ENCODE measurements at places on chromosomes 2 and 18.

- no peak for DNase-seq
Observed at GRCh38 chr2:219278655-219279150, 463 bp upstream of the DNAJB2 start.

DNA sequence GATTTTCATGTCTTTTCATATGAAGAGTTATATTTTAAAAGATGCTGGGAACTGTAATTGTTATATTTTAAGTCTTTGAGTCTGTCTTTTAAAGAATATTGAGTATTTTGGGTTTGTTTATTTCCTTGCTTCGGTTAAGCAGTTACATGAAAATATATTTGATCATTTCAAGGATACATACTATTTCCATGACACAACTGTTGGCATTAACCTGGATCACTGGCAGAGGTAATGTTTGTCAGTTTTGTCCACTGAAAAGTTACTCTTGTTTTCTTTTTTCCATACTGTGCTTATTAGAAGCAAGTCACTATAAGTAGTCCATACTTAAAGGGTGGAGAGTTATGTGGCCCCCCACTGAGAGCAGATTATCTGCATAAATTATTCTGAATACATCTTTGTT is 1142.0 kb upstream of the TMEFF2 start:
- no peak for DNase-seq

DNA sequence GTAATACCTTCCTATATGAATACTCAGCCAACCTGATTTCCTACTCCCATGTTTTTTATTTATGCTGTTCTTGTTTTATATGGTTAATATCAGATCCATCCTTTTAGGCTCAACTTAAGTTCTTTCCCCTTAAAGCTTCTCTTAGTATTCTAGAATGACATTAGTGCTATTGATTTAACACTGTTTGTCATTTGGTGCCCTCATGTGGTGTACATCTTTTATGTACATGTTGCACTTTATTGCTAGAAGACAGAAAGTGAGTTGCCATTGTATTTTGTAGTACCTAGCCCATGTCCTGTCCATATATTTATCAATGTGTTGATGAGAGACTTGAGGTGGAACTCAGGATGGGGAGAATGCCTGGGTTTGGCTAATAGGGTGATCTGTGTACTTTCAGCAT is 2.5 kb downstream of the HTRA2 start:
- DNase-seq: no peak

DNA sequence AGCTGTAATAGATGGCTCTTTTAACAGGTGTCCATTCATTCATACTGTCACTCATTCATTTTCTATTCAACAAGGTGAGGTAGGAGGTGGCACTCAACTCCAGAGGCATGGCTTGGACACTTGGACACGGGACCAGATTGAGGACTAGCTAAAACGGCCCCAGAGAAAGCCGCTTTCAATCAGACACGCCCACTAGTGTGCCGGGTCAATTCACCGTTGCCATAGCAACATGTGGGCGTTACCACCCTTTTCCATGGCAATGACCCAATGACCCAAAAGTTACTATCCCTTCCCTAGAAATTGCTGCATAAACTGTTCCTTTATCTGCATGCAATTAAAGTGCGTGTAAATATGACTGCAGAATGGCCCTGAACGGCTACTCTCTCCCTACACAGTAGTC is 49.2 kb upstream of the LGALSL start:
- DNase-seq: no peak

DNA sequence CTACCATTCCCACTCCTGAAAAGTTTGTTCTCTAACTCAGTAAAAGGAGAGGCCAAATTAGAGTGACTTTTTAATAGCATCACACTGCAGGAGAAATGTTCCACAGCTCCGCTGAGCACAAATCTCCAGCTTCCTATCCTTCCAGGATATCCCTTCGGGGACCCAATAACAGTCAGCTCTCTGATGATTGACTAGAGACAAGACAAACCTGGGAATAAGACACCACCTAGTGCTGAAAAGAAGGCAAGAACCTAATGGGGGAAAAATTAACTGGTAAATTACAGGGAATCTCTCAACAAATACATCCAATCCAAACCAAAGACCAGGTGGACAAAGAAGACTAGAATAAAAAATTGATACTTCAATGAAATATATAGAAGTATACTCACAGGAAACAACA is 977.1 kb upstream of the SOX11 start:
- DNase-seq: no peak

DNA sequence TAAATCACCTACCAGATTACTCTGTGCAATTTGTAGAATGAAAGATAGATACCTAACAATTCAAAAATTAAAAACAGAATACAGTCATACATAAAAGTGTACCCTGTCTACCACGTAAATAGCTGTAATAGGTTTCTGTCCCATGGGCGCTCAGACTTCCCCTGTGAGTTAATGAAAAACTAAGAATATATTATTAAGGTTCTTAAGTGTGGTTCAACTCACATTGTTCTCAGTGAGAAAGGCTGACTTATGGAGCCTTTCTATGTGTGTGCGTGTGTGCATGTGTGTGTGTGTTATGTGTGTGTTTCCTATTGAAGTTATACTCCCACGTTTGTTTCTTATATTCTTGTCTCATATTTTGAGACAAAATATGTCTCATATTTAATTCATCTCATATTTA is 114.6 kb upstream of the CD302 start:
- no peak for DNase-seq

- no peak for DNase-seq
Observed at GRCh38 chr18:79741362-79741700, 56.4 kb upstream of the KCNG2 start.

DNA sequence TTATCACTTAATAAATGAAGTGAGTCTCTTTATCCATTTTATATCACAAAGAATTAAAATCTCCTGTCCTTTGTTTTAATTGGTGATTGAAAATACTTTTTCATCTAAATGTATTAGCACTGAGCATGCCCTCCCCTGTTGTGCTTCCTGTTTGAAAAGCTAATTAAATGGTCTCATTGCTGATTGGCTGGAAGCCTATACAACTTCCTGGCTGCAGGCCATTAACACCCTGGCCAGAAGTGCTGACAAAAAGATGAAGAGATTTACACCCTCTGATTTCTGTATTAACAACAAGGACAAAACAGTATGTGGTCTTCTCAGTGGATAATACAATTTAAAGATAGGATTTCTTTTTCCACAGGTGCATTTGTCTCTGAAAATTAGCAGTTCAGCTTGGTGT is 548.0 kb downstream of the DCC start:
- DNase-seq: no peak

- DNase-seq: no peak
Observed at GRCh38 chr2:169961911-169962310, 134.7 kb downstream of the UBR3 start.

GRCh38 chr2:23452853-23453420 is 68.0 kb downstream of the KLHL29 start:
- DNase-seq: no peak

- no peak for DNase-seq
Observed at GRCh38 chr2:30692829-30693275, 114.4 kb downstream of the CAPN13 start.

DNA sequence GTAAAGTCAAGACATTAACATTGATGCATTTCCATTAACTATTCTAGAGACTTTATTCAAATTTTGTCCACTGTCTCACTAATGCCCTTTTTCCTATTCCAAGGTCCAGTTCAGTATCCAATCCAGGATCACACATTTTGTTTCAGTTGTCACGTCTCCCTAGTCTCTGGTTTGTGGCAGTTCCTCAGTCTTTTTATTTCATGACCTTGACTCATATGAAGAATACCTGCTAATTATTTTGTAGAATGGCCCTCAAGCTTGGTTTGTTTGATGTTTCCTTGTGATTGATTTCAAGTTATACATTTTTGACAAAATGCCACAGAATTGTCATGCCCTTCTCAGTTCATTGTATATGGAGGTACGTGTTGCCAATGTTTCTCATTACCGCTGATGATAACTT is 145.2 kb downstream of the FHOD3 start:
- no peak for DNase-seq

DNA sequence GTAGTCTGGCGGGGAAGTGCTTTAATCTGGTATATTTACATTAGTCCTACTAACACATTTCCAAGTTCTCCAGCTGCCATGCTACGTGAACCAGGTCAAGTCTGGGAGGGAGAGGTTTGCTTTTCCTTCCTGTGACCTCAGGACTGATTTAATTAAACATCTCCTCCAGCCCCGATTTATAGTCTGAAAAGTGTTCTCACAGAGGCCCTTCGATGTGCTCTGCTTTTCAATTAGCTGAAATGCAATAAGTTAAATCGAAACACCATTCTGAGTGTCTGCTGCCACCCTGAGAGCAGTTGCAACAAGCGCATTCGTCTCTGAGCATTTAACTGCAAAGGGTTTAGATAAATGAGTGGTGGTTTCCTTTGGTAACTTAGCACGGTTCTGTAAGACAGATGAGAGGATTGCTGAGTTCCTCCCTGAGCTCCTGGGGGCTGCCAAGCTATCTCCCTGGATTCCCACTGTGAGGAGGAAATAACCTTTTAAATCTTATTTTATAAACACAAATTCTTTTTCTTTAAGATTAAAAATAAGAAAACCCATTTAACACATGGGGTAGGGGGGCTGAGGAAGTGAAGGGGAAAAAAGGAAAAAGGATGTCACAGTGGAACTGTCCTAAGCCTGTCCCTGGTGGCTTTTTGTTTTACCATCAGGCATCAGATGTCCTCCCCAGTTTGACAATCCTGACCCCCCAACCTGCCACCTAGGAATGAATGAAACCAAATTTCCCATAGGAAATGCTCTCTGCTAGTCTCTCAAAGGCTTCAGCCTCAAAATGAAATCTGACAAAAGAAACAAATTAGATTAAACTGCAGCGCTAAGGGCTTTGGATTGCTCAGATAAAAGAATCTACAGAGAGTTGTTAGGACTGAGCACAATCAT is 56.5 kb upstream of the CREB1 start:
- no peak for DNase-seq

- DNase-seq: no peak
Observed at GRCh38 chr2:51401546-51401945, 369.6 kb upstream of the NRXN1 start.

DNA sequence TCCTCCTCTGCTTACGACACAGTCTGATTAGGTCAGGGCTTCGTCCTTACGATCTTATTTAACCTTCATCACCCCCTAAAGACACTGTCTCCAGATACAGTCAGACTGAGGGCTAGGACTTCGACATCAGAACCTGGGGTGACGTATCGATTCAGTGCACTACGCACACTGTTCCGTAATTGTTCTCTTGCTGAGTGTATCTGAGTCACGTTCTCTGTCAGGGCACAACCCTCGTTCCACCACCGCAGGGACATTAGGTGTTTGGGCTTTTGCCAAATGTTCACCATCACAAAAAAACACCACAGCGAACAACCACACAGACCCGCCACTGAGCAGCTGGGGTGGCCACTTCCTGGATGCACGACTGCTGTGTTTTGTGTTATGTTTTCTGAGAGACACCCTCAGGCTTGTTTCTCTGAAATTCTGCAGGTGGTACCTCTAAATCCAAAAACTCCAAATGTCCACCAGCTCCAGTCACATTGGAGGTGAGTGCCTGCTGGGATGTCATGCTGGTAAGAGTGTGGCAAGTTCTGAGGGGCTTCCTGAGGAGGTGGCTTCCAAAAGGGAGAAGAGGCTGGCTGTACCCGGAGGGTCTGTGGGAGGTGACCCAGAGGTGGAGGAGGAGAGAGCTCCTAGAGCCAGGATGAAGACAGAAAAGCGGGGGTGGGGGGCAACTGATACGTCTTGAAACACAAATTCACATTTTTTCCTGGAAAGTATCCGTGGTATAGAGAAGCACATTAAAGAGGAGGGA is 66.6 kb downstream of the ADNP2 start:
- no peak for DNase-seq

DNA sequence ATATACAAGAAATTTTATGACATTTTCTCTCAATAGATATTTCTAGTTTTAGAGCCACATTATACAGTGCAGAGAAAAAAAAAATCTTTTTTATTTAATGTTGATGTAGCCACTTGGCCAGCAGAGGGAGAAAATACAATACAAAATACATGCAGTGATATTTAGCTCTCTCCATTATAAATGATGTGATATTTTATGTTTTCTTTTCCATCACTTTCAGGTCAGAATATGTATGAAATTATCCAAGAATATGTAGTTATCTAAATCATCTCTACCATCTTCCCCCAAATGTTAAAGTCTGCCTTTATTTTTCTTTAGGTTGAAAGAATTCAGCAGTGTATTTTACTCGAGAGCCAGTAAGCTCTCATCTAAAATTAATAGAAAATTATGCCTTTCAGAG is 533.6 kb upstream of the FSHR start:
- no peak for DNase-seq

- DNase-seq: no peak
Observed at GRCh38 chr2:189393440-189394111, 47.7 kb upstream of the WDR75 start.

- DNase-seq: no peak
Observed at GRCh38 chr2:83342860-83343329, 1116.2 kb downstream of the SUCLG1 start.

DNA sequence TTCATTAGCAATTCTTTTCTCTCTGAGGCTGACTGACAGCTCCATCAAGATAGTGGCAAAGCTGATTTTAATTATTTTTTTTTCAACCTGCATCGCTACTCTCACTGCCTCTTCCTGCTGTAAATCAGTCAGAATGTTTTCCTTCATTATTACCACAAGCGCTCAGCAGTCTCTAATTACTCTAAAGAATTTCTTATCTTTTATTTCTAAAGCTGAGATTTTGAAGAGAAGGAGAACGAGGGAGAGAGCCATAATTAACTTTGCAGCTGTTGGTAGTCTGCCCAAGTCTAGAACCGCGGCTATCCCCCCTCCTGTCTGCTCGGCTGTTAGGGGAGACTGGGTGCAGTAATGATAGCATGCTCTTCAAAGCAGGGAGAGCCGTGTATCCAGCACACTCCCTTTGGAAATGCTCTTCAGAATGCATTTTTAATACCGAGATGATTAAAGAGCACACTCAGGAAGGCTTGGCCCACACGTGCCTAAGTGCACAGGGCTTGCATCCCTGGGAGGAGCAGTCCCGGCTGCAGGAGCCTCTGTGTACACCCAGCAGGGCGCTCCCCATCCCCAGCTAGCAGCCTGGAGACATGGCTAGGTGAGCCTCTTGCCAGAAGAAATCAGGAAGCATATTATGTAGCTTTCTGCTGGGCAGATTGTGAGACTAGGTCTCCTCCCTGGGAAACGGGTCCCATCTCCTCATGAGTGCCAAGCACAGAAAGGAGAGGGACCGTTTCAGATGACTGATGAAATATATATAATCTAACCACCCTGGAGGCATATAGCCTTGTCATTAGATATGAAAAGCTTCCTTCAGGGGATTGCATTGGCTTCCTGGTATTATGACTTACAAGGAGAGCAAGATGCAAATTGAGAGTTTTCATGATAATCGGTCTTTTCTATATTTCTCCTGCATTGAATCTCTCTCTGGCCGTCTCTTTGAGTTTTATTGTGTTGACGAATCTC is 555.2 kb downstream of the CMPK2 start:
- DNase-seq: no peak

DNA sequence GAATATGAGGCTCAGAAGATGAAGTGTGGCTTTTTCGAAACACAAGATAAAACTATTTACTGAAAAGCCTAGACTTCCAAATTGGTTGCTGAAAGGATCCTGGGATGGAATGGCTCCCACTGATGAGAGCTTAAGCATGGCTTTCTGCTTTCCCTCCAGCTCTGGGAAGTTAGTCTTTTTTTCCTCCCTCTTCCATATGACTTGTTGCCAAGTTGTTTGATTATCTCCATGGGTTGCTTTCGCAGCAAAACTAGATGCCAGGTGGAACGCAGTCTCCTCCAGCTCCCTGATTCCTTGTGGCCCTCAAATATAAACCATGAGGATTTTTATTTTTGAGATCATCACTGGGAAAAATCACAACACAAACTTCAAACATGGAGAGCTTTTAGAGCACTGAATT is 276.5 kb downstream of the LRRTM1 start:
- no peak for DNase-seq

GRCh38 chr2:175403599-175404221 is 222.2 kb upstream of the ATP5MC3 start:
- no peak for DNase-seq

GRCh38 chr2:135337071-135337470 is 193.9 kb downstream of the ZRANB3 start:
- no peak for DNase-seq
